Activated CD4-positive, alpha-beta T cell treated with anti-CD3 and anti-CD28 coated beads for 36 hours (primary cell): ENCODE measurements at places on chromosomes 2 and 18. TPM values are rescaled to one million over a fixed set of nuclear protein-coding genes. Genes with fewer than 3 reads are reported as not detected.

Gene TCF7L1
- 0.07 TPM for total RNA-seq

Gene CNTNAP5
- total RNA-seq, result not detected

Gene MEP1B
- not detected for total RNA-seq

Gene CTLA4
- 121 TPM for total RNA-seq

Gene OSR1
- not detected for total RNA-seq

Gene KCNK3
- total RNA-seq, result not detected

Gene GKN2
- not detected for total RNA-seq

Gene EGR4
- 0.18 TPM for total RNA-seq

Gene SMYD1
- total RNA-seq, result not detected

Gene CRYBA2
- total RNA-seq, result not detected

Gene GAD1
- total RNA-seq, result 6.9 TPM

Gene ATOH8
- not detected for total RNA-seq

Gene CPO
- not detected for total RNA-seq

Gene LHCGR
- total RNA-seq, result not detected

Gene ANKRD23
- 5.3 TPM for total RNA-seq

Gene DSC3
- 0.02 TPM for total RNA-seq

Gene PLEK
- total RNA-seq, result 0.60 TPM
